ENCODE measurements at places on chromosomes 12 and 14.

- no peak for DNase-seq
Observed at GRCh38 chr12:9760699-9761418, at the start of gene CD69. Gene CD69, minus strand, starts transcription at chr12:9760901. Its CDS starts 81 bp downstream, at chr12:9760820.

- no peak for DNase-seq
Observed at GRCh38 chr14:66233591-66233990, 252.6 kb upstream of the CCDC196 start.

DNA sequence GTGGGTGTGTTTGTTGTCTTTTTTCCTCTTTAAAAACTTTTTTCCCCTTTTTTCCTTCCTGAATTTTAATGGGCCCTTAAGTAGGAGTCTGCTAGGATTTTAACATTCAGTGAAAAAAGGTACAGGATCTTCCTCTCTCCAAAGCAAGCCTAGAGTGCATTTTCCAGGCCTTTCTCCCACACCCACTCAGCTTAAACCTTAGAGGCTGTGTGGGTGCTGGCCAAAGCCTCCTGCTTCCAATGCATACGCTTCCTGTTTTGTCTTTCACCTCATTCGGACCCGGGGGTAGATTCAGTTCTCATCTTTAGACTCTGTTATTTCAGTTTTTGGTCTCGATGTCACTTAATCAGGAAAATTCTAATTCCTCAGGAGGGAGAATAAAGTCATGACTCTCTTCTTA is 51.2 kb downstream of the TMEM30B start:
- no peak for DNase-seq

- no peak for DNase-seq
Observed at GRCh38 chr12:110266381-110266960, 14.6 kb upstream of the ATP2A2 start.

GRCh38 chr12:85836197-85837090 is at the start of gene RASSF9:
Gene RASSF9, minus strand, starts transcription at chr12:85836409. Its CDS starts 208 bp downstream, at chr12:85836201.
- DNase-seq: peak; percentile 71

GRCh38 chr14:60485598-60486251 is at the start of gene C14orf39:
Gene C14orf39, minus strand, starts transcription at chr14:60486063. Its CDS starts 985 bp downstream, at chr14:60485078.
- DNase-seq: no peak

- DNase-seq: no peak
Observed at GRCh38 chr12:3196488-3196887, 119.3 kb downstream of the TSPAN9 start.

Measured in GM04503 (cell line).